Renal cortex interstitium (tissue), 15 donors: ENCODE measurements at places on chromosomes 11 and 22. TPM values are rescaled to one million over a fixed set of nuclear protein-coding genes. Genes with fewer than 3 reads are reported as not detected.

DNA sequence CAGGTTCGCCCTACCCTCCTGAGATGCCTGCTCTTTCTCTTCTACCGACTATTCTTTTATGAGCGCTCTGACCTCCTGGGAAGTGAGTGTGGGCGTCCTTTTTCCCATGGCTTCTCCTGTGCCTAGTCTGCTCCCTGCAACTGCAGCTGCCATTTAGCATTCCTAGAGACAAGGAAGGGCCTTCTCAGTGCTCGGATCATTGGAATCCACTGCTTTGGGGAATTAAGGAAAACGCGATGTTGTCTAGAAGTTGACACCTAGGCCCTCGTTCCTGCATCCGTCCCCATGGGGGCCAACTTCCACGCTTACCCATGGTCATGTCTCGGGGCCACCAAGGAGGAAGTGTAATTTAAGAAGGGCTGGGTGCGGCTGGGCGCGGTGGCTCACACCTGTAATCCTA is 95.4 kb downstream of the BCR start:
- no peak for DNase-seq

DNA sequence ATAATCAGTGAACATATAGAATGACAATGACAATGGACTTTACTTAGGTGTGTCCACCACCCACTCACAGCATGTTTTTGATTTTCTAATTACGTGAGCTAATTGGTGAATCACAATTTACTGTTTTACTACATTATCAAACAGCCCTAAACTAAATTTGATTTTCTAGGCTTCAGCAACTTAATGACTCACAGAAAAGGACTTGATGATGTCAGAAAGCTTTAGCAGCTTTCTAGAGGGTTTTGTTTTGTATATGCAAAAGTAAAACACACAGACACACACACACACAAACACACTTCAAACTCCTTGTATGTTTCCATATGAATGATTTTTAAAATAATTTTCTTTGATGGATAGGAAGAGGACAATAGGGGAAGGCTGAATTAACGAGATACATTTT is 878.6 kb upstream of the CCDC90B start:
- DNase-seq: no peak

- DNase-seq: no peak
Measured at GRCh38 chr22:20863366-20863765, 4.6 kb downstream of the SNAP29 start.

GRCh38 chr11:132237781-132238180 is 867.4 kb downstream of the NTM start:
- DNase-seq: no peak

- no peak for DNase-seq
Measured at GRCh38 chr11:10322401-10322800, 17.5 kb downstream of the ADM start.

DNA sequence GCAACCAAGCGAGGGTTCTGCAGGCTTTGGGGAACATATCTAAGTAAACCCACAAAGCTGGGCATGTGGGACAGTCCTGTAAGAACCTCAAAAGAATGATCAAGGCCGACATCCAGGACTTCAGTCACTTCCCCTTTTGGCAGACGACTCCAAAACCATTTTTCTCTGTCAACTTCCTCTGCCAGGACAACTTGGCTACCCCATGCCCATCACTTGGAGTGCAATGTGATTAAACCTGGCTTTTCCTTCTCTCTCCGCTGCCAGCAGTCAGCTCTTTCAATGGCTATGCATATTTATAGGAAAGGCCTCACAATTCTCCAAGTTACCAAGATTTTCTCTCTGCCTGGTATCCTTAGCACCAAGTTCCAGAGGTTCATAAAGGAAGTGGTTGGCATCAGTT is 78.9 kb downstream of the C11orf58 start:
- DNase-seq: no peak

GRCh38 chr11:413120-414081 is 1.4 kb downstream of the SIGIRR start:
- no peak for DNase-seq

Gene CSRP3
- polyA plus RNA-seq: not detected

Gene P2RX6
- polyA plus RNA-seq: 1.1 TPM

Gene MYOD1
- polyA plus RNA-seq: not detected

Gene CRACR2B
- 19.4 TPM for polyA plus RNA-seq

Gene NEFH
- polyA plus RNA-seq: 8.6 TPM
